Activated T-cell treated with anti-CD3 and anti-CD28 coated beads for 48 hours (primary cell): ENCODE measurements at places on chromosomes 4 and X.

- DNase-seq = no peak
These were observed 118.2 kb upstream of the KLF8 start for GRCh38 chrX:56113785-56114436.

DNA sequence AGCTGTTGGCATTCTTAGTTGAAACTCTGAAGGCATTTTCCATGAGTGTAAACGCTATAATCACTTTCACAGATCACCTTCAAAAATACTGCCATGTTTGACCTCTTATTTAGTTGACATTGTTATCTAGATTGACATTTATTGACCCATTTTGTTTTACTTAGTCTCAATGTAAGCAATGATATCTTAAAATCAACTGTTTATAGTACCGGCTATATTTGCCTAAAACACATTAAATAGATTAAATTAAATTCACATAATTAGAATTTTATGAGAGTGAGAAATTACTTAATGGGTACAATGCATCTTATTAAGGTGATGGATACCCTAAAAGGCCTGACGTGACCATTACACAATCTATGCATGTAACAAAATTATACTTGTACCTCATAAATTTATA, 517.7 kb upstream of the FTHL17 start:
- DNase-seq = no peak

GRCh38 chrX:134025986-134026545, 40.7 kb upstream of the GPC3 start:
- DNase-seq = no peak

GRCh38 chr4:55177461-55177860, 52.1 kb upstream of the KDR start:
- no peak for DNase-seq

DNA sequence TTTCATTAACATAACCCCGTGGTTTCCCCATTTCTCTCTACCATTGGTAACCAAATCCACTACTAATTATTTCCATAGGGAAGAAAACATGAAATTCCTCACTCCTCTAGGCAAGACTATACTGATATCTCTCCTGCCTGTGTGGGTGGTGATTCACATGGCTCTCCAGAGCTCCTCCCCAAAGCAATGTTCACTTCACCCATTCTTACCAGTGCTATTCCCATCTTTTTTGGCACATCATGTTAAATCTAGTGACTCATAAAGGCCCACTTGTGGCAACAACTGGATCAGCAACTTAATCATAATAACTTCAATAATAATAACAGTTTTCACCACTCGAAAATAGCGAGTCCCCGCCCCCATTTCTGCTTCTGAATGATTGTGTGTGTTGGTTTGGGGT, 6.1 kb upstream of the HCCS start:
- DNase-seq = no peak

DNA sequence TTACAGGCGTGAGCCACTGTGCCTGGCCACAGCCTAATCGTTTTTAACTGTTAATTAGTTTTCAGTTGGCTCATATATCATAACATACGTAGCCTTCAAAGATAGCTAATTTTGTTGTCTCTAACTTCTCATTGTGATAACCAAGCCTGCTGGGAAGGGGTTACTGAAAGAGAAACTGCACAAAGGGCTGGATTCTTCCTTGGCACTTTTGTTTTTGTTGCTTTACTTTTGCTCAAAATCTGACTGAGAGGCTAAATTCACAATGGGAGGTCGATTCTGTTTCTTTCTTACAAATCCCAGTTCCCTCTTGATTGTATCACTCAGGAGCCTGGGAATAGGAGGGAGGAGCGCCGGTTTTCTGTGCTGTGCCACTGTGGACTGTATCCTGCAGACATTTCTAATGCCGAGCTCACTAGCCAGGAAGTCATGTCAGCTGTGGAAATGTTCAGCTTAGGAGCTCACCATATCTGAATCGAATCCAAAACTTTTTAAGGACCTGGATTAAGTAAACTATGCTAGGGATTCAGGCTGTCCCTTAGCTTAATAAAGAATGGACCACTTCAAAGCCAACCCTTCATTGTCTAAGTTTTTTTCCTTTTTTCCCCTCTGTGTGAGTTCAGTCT, 120.5 kb upstream of the FAT1 start:
- DNase-seq = no peak

DNA sequence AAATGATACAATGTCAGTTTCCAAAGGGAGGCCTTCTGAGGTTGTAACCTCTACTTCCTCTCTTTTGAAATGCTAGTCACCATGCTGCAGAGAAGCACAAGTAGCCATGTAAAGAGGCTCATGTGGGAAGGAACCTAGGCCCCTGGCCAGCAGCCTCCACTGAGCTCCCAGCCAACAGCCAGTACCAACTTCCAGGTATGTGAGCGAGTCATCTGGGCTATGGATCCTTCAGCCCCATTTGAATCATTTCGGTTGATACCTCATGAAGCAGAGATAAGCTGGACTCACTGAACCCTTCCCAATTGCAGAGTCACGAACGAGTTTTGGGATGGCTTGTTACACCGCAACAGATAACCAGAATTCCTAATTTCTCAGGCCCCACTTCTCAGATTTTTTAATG, 187.0 kb upstream of the LDB2 start:
- DNase-seq = no peak

GRCh38 chrX:114365065-114365834, 218.6 kb upstream of the HTR2C start:
- no peak for DNase-seq

DNA sequence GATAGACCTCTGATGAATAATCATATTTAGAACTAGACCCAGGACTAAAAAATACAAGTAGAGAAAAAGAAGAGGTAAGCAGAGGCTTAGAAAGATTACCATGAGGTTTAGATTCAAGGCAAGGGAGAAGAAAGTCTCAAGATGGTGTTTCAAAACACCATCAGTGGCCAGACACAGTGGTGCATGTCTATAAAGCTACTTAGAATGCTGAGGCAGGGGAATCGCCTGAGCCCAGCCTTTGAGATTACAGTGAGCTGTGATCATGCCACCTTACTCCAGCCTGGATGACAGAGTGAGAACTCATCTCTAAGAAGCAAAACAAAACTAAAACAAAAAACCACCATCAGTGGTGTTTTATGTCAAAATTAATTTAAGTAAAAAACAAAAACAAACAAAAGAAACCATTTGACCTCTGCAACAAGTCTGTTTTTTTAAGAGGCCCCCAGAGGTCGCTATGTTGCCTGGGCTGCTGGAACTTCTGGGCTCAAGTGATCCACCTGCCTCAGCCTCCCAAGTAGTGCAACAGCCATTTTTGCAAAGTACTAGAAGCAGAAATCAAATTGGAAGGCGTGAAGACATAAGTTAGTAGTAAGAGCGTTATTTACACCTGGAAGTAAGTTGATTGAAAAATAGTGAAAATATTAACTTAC, 784.3 kb downstream of the ADGRL3 start:
- no peak for DNase-seq

DNA sequence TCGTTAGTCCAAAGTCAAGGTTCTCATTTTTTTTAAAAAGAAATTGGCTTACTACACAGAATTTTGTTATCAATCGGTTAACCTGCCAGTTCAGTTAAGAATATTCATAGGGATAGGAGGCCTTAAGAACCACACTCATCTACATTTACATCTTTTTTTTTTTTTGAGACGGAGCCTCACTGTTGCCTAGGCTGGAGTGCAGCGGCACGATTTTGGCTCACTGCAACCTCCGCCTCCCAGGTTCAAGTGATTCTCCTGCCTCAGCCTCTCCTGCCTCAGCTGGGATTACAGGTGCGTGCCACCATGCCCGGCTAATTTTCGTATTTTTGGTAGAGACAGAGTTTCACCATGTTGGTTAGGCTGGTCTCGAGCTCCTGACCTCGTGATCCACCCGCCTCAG, 33.7 kb downstream of the ABCE1 start:
- no peak for DNase-seq
